ENCODE measurements at places on chromosomes 2 and 18.

DNA sequence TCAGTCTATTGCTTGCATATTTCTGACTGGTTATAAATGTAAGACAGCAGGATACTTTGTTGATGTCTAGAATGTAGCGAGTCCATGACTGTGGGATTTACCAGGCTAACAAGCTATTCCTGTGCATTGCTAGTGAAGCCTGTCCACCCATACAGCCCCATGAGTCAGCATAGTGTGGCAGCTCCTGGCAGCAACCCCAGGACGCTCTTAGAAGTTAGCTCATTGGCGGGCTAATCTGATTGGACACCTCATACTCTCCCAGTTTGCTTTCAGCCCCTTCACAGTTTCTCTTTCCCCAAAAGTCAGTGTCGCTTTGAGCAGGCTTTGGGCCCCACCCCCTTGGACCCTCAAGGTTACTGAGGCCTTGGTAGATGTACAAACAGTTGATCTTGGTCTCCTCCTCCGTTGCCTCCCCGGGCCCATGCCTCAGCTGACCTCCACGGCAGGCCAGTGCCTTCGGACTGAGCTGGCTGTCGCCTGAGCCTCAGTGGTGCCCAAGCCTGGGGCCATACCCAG is 48.0 kb downstream of the COA5 start:
- peak; percentile 85 for DNase-seq

DNA sequence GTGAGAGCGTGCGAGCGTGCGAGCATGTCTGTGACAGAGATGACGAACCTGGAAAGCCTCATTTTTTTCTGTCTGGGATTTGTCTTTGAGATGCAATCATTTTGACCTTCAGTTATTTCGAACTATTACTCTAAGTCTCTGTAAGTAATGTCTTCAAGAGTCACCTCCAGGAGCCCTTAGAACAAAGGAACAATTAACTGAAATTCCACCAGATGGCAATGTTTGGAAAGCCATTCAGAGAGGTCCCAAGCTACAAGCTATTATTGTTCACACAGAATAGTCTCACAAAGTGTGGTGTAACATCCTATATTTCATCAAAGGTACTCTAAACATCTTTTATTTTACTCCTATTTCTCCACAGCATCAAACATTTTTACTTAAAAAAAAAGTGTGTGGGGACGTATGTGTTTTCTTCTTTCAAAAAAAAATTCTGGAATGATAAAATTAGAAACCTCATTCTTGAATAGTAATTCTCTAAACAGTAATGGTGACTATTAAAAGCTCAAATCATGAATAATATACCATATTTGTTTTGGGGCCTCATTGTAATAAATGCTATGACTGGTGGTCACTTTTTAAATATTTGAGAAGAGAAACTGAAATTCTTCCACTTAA is 35.1 kb upstream of the MAPRE2 start:
- DNase-seq = peak; percentile 27

DNA sequence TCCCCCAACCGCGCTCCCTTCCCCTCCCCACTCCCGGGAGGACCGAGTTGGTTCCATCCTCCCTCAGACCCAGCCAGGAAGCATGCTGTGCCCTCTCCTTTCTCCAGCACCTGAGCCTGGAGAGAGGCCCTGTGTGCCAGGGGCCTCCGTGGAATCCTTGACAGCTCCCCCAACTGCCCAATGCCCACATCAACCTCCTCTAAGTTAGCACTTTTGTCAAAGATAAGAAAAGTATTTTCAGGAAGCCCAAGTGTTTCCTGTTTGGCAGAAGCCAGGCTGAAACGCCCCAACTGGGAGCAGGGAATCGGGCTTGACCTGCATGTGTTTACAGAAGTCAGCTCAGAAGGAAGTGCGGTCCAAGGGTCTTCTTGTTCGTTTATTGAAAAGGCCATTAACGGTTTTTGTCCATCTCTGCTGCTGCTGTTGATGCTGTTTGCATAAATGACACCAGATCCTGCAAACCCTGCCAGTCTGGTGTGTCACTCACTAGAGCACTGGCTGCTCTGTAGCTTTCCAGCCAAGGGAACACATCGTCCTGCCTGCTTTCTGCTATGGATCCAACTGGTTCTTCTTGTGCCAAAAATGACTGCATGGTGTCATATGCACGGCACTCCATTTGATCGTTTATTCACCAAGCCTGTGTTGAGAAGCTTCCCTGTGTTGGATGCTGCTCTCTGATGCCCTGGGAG is 35.4 kb upstream of the COL6A3 start:
- DNase-seq = no peak

DNA sequence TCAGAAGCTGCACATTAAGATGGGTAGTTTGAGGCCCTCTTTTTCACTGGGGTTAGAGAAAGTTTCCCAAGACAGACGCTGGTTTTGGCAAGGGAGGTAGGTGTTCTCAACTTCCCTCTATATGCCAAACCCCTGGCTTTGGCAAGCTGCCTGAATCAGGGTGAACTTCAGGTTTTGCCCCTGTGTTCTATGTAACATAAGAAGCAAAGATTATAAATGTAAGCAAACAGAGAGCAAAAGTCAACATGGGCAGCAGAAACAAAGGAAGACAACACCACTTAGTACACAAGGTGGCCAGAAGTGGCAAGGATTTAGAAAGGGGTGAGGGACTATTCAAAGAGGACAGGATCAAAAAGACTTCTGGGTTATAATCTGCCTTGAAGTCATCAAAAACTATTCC is 70.5 kb upstream of the TFCP2L1 start:
- no peak for DNase-seq

DNA sequence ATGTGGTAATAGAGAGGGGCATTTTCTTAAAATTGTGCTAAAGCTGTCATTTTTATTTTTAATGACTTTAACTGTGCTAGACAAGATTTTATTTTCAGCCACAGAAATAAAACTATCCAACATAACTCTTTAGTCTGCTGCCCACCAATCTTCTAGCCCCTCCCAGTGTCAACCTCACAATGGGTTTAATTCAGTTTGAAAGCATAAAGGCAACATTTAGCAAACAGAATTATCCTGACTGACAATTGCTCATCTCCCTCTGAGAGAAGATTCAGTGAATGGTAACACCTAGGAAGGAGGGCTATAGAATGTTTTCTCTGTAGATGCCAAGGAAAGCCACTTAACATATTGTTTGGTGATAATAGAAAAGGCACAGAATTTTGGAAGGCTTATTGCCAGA is 5.2 kb downstream of the ERMN start:
- DNase-seq = no peak

- peak; percentile 26 for DNase-seq
These were observed 178.9 kb upstream of the SERPINE2 start for GRCh38 chr2:224217962-224218347.

DNA sequence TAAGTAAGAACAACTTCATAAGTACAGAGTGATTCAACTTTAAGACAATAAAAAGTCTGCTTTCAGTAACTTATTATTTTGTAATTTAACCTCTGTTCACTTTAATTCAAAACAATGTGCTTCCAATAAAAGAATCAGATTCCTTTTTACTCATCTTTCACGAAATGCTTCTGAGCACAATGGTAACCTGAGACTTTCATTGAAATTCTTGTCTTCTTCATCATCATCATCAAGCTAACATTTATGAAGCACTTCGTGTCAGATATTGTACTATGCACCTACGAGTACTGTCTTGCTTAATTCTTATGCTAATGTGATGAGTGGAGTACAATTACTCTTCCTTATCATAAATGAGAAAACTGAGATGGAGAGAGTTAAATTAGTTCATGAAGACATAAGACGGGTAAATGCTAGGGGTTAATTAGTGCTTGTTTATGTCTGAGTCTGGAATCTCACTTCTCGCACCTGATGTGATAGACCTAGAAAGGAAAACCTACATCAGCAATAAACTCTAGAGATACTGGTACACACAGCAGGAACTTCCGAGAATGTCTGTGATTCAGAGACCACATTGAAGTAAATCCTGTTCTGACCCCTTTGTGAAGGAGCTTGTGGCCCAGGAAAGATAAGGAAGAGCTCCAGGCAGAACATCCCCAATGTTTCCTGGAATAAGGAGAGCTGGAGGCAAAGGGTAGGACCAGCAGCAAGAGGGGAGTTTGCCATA is 227.6 kb upstream of the ETAA1 start:
- no peak for DNase-seq

DNA sequence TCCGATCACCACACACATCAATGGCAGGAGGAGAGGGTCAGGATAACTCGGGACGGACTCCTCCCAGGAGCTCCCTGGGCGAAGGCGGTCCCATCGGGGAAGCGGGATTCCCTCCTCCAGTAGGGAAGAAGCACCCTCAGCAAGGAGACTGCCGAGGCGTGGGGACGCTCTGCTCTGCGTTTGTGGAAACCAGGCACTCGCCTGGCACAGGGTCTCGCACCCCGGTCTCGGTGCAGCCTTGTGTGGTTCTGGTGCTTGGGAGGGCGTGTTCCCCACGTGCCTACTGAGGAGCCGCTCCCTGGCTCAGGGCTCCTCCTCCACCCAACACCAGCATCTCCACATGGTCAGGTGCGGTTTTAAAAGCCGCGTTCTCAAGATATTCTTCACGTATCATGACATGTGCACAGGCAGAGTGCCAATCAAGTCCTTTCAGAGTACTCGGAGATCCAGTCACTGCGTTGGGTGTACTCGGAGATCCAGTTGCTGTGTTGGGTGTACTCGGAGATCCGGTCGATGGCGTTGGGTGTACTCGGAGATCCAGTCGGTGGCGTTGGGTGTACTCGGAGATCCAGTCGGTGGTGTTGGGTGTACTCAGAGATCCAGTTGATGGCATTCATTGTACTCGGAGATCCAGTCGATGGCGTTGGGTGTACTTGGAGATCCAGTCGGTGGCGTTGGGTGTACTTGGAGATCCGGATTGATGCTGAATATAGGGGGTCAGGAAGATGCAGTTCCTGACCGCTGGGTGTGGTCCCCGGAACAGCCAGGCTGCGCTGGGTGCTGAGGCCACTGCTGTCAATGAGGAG is 117.5 kb downstream of the RTP5 start:
- DNase-seq = no peak

DNA sequence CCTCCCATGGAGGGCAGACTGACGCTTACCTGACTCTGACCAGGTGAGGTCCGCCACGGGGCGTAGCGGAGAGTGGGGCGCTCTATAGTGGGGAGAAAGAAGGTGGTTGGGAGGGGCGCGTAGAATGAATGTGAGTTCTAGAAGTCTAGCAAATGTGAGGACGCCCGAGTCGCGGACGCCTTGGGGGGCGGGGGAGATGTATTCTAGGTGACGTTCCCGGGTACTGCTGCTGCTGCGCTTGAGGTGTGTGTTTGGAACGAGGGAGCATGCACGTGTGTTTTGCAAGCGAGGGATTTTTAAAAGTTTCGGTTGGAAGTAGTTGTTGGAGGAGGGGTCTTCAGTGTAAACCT is 758 bp downstream of the RIF1 start:
- DNase-seq = no peak

DNA sequence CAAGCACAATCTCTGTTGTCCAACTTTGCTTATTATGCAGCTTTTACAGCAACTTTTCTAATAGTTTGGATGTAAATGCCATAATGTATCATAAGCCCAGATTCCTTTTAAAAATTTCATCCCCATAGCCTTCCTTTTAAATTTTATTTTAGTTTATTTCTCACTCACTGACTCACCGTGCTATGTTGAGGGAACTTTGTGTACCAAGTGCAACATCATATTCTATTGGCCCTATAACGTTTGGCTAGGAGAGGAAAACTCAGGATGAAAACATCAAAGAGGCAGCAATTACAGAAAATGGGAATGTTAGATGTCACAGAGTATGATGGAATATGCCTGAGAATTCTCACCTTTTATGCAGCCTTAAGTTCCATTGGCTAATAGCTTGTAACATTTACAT is 135.5 kb downstream of the LCLAT1 start:
- no peak for DNase-seq

DNA sequence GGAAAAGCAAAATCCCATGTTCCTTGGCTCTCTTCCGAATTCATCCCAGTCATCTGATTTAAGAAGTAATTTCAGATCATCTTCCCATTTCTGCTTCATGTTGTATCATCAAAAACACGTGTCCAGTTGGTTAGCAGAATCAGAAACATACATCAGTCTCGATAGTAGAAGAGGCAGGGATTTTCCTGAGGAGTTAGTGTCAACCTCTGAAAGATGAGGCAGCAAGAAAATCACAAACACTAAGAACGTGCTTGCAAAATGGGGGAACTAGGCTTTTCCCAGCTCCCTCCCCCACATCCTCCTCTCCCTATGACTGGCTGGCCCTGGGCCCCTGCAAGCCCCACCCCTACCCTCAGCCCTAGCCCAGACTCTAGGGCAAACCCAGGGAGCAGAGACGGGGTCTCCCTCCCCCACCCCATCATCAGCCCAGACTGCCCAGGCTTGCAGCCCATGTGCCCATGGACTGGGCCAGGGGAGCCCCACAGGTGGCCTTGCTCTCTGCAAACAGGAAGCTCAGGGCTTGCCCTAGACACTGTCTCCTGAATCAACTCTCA is 161.0 kb upstream of the ID2 start:
- DNase-seq = no peak

DNA sequence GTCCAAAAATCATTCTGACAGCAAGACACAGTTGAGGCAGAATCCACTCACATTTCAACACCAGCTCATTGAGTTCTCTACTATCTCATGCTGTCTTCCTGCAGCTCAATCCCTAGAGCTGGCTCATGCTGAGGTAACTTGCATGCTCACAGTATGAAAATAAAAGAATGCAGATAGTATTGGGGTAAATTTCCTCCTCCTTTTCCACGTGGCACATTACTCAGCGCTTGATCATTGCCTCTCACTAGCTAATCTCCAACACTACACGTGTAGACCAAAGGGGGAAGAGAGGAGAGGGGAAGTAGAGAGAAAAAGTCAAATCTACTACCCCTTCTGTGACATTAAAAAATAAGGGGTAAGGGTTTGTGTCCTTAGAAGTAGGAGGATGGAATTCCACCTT is 300.6 kb downstream of the AFF3 start:
- no peak for DNase-seq

GRCh38 chr2:218983263-218983933 is 1.6 kb downstream of the FEV start:
- DNase-seq = no peak

DNA sequence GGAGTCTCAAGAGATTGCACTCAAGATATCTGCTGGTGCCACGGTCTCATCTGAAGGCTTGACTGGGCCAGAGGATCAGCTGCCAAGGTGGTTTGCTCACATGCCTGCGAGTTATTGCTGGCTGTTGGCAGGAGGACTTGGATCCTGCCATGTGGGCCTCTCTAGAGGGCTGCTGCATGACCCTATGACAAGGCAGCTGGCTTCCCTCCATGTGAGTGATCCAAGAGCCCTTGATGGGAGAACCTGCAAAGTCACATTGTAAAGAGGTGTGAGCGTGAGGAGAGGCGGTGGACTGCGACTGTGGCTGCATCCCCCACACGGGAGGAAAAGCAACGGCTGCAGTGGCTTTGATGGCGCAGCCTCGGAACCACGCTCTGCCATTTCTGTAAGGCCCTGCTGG is 4.0 kb upstream of the ALLC start:
- no peak for DNase-seq
